ENCODE measurements at places on chromosomes 1 and 21.

DNA sequence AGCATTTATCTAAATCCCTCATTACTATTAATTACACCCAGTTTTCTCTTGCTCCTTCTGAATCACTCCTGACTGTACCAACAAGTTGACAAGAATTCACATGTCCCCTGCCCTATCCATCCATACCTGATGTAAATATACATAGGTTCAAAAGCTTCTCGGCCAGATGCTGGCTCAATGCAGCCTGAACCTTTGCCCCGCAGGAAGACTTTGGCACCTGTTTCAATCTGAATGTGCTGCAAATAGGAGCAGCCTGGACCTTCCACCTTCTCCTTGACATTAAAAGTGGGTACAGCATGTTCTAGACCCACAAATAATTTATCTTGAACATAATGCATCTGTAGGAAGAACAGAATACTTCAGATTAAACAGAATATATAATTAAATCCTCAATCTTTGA is 8.7 kb downstream of the KHDC4 start:
- no peak for DNase-seq

DNA sequence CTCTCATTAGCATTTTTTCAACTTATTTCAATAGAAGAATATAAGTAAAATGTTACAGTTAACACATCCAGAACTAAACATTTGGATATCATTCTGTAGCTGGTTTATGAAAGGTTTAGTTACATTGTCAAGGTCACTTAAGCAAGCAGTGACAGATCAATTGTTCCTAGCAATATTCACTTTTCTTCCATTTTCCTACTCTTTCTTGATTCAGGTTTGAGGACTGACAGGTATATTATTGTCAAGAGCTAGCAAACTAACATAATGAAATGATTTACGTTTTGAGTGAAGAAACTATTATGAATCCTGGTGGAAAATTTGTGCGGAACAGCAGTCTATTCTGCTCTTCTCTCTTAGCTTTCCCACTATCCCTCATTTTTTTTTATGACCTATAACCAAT is 220.4 kb upstream of the ADGRL4 start:
- DNase-seq = no peak

DNA sequence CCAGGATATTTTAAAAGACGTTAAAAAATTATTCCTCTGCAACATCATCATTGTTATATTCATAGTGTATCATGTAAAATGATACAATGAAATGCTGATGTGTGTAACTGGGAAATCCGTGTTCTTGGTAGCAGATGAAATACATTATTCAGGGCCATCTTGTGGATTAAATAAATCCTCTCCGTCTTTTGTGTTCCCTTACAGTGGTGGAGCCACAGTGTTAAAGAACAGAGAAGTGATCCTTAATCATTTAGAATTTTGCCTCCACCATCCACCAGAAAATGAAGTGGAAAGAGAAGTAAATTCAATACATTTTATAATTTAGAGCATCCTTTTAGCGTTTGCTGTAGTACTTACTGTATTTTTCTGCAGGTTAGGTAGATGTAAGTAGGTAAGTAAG is 1.3 kb downstream of the DYRK3 start:
- no peak for DNase-seq

- DNase-seq = no peak
These were observed 2.1 kb downstream of the SLC22A15 start for GRCh38 chr1:115978292-115978941.

- no peak for DNase-seq
These were observed 14.2 kb downstream of the VPS13D start for GRCh38 chr1:12244078-12244477.

GRCh38 chr21:25506887-25507286 is 100.4 kb downstream of the MRPL39 start:
- DNase-seq = no peak

DNA sequence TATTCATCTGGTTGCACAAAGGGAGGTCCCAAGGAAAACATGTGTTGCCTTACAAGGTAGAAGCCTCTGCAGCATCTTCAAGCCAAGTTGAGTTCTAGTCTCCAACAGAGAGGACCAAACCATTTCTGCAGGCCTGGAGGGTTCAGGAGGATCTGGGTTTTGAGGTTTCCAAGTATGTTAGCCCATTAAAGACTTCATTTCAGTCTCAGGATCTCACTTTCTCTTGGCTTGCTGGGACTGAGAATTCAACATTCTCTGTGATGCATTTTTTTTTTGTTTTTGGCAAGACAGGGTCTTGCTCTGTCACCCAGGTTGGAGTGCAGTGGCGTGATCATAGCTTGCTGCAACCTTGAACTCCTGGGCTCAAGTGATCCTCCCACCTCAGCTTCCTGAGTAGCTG is 8.8 kb upstream of the MYOCOS start:
- no peak for DNase-seq

DNA sequence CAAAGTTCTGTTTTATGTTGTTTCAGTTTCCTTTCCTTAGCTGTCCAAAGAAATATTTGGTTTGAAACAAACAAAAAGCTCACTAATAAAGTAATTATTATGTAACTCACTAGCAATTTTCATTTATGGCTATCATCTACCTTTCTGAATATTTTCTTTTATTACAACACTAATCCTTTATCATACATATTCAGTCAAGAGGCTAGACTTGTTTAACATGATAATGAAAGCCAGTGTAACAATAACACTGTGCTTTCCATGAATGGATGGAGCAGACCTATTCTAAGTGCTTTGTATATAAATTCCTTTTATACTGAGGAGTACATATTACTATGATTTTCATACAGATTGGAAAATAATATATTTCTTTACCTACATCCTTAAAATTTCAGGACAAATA is 972.8 kb upstream of the ADGRL4 start:
- DNase-seq = no peak

- no peak for DNase-seq
These were observed 661.8 kb upstream of the PTBP2 start for GRCh38 chr1:96059736-96060135.

- DNase-seq = no peak
These were observed 1.5 kb downstream of the ATP8B2 start for GRCh38 chr1:154326546-154327465.

- no peak for DNase-seq
These were observed 716.4 kb upstream of the ADAMTS5 start for GRCh38 chr21:27683292-27683691.

DNA sequence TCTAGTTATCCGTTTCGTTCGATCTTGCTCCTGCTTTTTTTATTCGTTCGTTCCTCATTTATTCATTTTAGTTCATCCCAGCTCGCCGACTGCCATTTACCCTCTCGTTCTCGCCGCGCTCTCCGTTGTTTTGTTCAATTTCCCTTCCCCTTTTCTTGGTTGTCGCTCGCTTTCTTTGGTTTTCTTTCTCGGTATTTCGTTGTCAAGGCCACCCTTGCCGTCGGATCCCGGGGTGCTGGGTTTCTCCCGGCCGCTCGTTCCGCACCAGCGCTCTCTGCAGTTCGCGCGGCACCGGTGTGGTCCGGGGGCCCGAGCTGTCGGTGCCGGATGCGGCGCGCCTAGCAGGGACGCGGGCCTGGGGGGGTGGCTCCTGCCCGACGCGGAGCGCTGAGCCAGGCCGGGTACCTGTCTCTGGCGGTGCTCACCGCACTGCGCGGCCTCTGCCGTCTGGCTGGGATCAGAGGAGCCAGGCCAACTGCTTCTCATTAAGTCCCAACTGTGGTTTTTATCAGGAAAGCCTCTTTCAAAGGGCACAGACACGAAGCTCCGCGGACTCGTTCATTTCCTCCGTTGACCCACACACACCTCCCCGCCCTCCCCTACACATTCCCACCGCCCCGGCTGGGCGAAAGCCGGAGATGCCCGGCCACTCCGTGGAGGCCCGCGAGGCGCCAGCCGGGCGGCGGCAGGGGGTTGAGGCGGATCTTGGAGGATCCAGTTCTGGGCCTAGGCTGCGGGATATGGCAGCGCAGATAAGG is 1.6 kb downstream of the ALX3 start:
- peak; percentile 24 for DNase-seq

- no peak for DNase-seq
These were observed 4.7 kb downstream of the SUMO3 start for GRCh38 chr21:44813149-44813548.

- no peak for DNase-seq
These were observed 21.1 kb downstream of the ESRRG start for GRCh38 chr1:216702170-216702569.

GRCh38 chr1:189764391-189765320 is 713.0 kb downstream of the BRINP3 start:
- no peak for DNase-seq

GRCh38 chr1:94250341-94250740 is 13.0 kb upstream of the ARHGAP29 start:
- DNase-seq = no peak

GRCh38 chr1:64269558-64269884 is 66.1 kb downstream of the UBE2U start:
- DNase-seq = no peak

DNA sequence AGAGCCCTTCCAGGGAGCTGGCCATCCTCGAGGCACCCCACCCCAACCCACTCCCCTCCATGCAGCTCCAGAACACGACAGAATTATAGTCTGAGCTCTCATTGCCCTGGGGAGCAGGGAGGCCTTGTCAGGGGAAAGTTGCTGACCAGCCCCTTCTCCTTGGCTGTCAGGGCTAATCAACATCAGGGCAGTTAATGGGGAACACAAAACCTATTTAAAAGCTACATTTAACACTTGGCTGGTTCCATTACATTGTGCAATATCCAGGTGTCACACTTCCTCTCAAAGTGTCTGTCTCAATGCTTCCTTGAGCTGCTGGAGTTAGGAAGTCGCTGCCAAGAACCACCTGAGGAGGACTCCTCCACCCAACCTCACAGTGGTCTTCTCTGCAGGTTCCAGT is 111.8 kb upstream of the GRIK3 start:
- no peak for DNase-seq

GRCh38 chr1:233251201-233251720 is 44.3 kb downstream of the PCNX2 start:
- no peak for DNase-seq

DNA sequence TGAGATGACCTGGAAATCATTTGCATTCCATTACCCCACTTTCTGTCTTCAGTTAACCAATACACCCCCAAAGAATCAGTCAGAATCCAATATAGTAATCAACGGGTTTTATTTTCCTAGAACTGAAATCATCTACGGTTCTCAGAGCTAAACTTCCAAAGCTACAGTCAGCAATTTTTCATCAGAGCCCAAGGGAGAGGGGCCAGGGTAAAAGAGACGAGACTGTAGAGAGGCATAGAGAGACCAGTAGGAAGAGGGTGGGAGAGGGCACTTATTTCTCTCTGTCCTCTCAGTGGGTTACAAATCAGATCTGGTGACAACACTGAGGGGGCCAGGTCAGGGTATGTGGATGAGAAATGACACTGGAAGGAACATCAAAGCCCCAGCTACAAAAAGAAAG is 1.1 kb upstream of the MRPL24 start:
- no peak for DNase-seq

GRCh38 chr1:231027136-231027925 is 12.7 kb downstream of the FAM89A start:
- no peak for DNase-seq

DNA sequence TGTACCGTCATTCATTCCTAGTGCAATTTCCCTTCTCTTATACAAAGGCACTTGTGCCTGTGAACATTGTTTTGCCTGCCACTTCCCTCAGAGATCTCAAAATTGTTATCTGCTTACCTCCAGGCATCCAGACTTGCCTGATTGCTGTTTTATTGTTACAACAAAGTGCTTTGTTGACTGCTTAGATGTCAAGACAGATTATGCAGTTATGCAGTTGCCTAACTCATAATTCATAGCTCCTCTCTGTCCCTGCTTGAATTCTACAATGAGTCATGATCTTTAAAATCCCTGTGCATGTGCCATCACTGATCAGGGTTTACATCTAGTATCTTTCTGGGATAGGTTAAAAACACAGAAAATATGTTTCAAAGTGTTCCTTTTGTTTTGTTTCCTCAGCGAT is 24.5 kb downstream of the CXADR start:
- DNase-seq = no peak

- no peak for DNase-seq
These were observed 12.5 kb downstream of the MACO1 start for GRCh38 chr1:25443030-25443699.

DNA sequence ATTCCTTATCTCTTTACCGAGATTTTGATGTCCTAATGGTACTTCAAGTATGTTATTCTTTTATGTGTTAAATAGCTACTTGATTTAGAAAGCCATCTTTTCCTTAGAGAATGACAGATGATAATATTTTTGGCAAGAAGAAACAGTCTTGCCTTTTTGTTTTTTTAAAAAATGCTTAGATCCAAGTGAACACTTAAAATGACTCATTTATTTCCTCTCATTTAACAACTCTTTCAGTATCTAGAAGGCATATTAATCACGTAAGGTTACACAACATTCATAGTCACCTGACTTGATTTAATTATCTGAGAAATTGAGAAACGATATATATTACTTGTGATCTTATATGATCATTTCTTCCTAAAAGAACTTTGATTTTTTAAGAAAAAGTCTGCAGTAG is 52.4 kb downstream of the SUCO start:
- no peak for DNase-seq

DNA sequence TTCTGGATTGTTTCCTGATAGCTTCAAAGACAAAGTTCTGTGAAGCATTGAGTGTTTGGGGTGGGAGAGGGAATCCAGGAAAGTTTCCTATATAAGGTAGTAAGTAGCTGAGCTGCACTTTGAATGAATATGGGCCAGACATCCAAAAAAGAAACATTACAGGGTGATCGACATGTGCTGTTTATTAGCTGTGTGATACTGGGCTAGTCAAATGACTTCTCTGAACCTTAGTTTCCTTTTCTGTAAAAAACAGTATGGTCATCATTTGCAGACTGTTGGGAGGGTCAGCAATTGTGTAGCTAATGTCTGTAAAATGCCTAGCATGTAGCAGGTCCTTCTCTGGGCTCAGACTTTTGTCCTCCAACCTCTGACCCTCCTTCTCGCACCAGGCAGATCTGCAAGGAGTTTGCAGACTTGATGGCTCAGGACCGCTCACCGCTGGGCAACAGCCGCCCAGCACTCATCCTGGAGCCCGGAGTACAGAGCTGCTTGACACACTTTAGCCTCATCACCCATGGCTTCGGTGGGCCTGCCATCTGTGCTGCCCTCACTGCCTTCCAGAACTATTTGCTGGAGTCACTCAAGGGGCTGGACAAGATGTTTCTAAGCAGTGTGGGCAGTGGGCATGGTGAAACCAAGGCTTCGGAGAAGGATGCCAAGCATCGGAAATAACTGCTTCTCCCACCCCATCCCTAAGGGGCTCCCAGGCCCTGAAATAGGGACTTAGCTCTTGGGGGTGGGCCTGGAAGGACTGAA is 21.1 kb downstream of the TFAP2E start:
- DNase-seq = no peak

GRCh38 chr1:8815582-8816151 is 1.8 kb downstream of the RERE start:
- no peak for DNase-seq

DNA sequence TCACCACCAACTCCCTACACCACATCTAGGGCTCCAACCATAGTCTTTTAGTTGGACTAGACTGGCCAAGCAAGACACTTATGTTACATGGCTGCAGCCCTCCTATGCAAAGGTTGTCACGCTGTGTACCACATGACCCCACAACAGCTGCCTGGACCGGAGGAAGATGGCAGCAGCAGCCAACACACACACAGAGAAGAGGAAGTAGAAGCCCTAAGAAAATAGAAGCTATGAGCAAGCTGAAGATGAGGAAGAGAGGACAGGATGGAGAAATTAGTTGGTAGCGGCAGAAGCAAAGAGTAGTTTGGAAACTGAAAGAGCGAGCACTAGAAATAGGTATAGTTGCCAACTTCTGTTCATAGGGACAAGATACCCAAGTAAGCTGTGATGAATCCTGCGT is 60.8 kb upstream of the RALGPS2 start:
- no peak for DNase-seq

- DNase-seq = no peak
These were observed 49.8 kb upstream of the MTF2 start for GRCh38 chr1:93029317-93029716.
